ENCODE measurements at places on chromosomes 16 and 17.

DNA sequence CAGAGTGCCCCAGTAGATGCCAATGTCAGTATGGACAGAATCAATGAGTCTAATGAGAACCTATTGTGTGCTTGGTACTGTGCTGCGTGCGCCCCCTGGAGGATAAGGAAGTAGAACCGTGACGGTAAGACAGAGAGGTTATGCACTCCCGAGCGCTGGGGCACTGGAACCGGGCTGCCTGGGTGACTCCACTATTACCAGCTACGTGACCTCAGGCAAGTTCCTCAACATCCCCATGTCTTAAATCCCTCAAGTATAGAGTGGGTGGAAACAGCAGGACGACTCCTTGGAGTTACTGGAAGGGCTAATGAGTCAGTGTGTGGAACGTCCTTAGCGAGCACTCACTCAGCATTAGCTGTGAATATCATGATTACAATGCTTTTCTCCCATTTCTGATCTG, 16.2 kb downstream of the CHST4 start:
- no peak for DNase-seq

DNA sequence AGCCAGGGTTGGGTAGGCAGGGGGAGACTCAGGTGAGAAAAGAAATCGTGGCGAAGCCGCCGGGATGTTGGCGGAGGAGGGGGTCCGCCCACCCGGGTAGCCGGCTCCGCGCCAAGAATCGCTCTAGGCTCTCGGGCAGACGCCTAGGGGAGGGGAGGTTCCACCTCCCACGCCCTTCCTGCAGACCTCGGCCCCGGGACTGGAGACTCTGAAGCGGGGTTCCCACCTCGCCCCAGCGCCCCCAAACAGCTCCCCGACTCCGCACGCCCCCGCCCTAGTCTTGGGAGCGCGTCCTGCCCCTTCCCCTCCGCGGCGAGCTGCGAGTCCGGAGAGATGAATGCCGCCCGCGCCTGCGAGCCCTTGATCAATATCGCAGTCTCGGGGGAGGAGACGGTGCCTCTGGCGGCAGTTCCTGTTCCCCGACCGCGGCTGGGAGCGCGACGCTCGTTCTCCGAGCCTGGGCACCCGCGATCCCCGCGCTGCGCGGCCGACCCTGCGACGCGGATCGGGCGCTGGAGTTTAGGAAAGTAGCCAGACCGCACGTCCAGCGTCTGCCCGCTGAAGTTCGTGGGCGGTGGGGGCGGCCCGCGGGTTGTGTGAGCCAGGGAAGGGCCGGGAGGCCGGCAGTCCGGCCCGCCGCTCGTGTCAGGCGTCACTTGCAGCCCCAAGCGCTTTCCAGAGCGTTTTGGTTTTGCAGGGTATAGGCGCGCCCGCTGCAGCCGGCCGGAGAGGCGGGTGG, 790 bp downstream of the CRHR1 start:
- no peak for DNase-seq

DNA sequence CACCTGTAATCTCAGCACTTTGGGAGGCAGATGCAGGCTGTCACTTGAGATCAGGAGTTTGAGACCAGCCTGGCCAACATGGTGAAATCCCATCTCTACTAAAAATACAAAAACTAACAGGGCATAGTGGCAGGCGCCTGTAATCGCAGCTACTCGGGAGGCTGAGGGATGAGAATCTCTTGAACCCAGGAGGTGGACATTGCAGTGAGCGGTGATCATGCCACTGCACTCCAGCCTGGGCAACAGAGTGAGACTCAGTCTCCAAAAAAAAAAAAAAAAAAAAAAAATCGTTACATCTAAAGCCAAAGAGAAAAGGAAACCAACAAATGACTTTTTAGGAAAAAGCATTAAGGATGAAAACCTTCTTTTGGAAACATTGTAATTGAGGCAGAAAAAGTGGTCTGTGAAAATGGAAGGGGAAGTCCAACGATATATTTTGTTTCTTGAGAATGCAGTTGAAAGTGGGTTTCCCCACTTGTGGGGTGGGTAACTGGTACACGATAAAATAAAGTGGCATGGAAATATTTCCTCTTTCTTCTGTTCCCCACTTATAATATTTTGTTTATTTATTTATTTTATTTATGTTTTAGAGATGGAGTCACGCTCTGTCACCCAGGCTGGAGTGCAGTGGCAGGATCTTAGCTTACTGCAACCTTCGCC, 2.6 kb downstream of the SNX29 start:
- no peak for DNase-seq

DNA sequence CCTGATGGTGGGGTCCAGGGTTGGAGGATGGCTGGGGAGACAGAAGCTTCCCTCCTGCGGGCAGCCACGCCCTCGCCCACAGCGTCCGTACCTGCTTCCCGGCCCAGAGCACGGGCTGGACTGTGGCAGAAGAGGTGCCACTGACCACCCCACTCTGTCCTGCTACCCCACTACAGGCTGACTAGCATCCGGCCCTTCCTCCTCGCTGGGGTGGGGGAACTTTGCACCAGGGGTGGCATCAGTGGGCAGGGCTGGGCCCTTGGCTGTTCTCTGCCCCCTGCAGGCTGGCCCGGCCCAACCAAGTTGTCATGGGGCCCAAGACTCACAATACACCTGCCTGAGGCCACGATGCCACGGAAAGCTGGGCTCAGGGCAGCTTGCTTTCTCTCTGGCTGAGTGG, 73.0 kb downstream of the KLHDC4 start:
- DNase-seq: no peak

DNA sequence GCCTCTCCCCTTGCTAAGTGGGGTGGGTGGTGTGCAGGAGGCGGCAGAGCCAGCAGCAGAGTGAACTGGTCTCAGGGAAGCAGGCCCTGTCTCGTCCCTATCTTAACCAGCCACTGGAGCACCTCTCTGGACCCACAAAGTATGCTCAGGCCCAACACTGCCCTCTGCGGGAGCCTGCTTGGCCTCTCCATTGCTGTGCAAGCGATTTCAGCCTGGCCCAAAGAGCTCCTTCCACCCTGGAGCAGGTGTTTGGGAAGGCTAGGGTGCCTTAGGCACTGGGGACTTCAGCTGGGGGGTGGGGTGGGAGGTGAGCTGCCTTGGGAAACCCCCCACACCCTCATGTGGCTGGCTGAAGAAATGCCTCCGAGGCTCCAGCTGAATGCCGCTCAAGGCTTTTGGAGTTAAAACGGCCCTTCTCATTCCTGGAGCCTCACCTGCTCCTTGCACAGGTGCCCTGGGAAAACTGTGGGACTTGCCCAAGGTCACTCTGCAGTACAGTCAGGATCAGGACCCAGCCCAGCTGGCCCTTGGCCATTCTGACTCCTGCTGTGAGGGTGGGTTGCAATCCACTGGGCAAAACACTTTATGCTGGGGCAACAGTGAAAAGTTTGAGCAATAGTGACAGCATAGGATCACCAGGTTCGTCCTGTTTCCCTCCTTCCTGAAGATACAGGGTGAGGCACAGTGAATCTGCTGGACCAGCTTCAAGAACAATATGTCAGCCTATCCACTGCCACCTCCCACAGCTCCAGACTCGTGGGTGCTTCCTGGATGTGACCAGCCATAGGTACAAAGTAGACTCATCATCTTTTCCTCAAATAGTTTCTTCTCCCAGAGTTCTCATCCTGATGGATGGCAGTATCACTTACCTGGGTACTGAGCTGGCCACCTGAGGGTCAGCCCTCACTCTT, 5.9 kb upstream of the UBE2O start:
- DNase-seq: no peak

GRCh38 chr16:57634171-57634570, 5.7 kb downstream of the ADGRG1 start:
- DNase-seq: no peak

DNA sequence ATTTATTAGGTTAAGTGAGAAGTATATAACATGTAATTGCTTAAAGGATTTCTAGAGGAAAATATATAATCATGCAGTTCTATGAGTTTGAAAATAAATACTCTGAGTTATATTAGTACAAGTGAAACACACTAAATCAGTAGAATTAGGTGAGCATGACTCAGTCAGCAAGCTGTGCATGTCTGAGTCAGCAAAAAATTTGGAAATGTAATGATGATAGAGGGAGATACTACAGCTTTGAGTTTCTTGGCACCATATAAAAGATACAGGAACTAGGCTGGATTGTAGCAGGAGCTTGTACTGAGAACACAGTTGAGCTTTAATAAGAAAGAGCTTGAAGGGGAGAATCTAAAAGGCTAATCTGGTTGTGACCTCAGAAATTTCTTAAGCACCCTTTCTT, 1224.6 kb downstream of the CDH8 start:
- DNase-seq: no peak

- no peak for DNase-seq
Measured at GRCh38 chr17:59914274-59914854, 21.4 kb downstream of the RPS6KB1 start.

DNA sequence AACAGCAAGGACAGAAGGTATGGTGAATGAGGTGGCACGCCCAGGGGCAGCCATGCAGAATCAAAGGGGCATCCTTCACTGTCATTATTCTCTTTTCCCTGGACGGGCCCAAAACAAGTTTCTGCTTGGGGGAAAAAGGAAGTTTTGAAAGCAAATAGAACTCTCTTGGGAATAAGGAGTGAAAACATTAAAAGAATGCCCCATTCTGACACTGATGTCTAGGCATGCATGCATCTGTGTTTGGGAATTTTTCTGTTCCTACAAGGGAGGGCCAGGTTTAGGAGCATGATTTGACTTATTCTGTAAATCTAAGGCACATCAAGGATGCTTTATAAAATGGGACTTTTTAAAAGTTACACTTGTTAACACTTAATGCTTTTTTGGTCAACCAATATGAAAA, 34.3 kb upstream of the SLC12A3 start:
- DNase-seq: no peak

- DNase-seq: no peak
Measured at GRCh38 chr17:16314859-16315258, 38.4 kb downstream of the CENPV start.

DNA sequence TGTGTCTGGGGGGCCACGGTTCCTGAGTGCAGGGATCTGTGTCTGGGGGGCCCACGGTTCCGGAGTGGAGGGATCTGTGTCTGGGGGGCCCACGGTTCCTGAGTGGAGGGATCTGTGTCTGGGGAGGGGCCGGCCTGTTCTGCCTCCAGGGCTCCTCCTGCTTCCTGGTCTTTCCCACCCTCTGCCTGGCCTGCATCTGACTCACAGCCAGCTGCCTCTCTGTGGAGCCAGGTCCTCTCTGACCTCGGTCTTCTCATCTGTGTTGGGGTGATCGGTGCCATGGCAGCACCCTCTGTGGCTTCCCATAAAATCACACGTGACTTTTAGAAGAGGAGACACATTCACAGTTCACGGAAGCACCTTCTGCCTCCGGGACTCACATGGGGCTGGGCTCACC, 50.3 kb downstream of the ZFPM1 start:
- DNase-seq: no peak

DNA sequence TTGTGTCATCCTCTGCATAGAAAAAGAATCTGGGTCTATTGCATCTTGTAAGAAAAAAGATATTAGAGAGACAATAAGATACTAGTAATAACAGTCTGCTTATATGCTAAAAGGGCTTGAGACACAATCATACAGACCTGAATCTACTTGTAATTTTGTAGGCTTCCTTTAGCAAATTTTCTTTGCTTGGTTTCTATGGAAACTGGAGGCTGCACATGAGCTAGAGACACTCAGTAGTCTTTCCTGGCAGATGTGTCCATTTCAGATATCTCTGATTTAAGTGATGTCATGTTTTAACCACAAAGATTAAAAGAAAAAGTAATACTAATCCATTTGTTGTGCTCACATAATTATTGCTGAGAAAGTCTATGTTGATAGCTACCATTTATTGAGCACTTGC, 123.9 kb upstream of the GNAO1 start:
- no peak for DNase-seq

GRCh38 chr17:48151220-48151619, 43.7 kb downstream of the SNX11 start:
- no peak for DNase-seq

- no peak for DNase-seq
Measured at GRCh38 chr16:12314653-12315185, 338.2 kb downstream of the SNX29 start.

- DNase-seq: no peak
Measured at GRCh38 chr16:56422896-56423441, 2.4 kb downstream of the AMFR start.

- DNase-seq: no peak
Measured at GRCh38 chr16:31438414-31438813, 4.2 kb downstream of the ZNF843 start.

DNA sequence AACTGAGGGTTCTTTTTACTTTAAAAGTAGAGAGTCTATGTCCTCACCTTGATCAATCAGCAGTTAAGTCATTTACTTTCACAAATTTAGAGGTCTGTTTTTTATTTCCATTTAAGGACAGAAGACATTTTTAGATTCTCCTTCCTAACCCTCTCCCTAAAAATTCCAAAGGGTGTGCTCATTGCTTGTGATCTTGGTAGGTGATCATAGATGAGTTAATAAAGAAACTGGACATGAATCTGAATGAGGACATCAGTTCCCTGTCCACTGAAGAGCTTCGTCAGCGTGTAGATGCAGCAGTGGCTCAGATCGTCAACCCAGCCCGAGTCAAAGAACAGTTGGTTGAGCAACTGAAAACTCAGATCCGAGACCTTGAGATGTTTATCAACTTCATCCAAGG, 8.8 kb downstream of the RUNDC1 start:
- no peak for DNase-seq

- DNase-seq: no peak
Measured at GRCh38 chr16:17467923-17468540, 2.7 kb downstream of the XYLT1 start.

DNA sequence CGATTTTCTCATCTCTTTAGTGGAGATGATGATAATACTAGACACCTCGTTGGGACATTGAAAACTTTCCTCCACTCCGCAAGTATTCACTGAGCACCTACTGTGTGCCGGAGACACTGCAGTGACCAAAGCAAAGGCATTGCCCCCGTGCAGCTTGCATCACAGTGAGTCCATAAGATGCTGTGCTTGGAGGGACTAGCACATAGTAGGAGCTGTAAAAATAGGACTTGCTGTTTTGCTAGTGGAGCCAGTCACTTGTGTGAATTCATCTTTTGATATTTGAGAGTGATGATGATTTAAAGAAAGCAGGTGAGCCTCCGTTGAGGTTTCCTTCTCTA, 5.3 kb upstream of the MAP2K3 start:
- no peak for DNase-seq
